ENCODE measurements at places on chromosomes 5 and 9. TPM values are rescaled to one million over a fixed set of nuclear protein-coding genes. Genes with fewer than 3 reads are reported as not detected.

DNA sequence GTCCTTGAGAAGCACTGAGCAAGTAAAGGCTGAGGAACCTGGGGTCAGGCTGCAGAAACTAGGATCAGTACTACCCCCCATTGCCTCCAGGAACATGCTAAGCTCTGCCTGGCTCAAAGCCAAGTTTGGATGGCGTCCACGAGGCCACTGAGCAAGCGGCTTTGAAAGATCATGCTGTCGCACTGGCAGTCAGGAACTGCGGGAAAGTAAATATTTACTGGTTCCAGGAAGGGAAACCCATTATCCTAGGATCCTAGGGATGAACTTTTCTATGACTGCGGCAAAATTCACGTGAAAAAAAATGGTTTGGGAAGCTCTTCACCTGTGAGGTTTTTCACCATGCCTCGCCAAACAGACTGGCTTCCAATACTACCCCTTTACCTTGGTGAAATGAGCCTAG lies 75.3 kb upstream of the PJA2 start:
- H3K4me1 ChIP-seq: no peaks in the 10 kb centered on the region
- H3K36me3 ChIP-seq: no peaks in the 10 kb centered on the region
- peak; percentile 61 for DNase-seq
- no peaks in the 10 kb centered on the region for H3K27me3 ChIP-seq

DNA sequence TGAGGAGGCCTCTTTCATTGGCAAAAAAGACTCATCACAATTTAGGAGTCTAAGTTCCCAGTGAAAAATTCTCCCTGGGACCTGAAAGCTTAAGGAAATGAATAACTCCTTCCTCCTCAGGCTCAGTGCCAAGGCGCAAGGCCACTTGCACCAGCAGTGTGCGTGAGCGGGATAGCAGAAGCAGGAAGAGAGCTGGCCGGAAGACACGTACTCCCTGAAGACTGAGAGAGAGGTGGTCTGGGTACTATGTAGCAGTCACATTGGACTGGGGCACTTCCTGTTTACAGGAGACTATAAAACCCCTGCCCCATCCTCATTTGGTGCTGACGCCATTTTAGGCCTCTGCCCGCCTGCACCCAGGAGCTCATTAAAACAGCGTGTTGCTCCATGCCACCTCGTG lies 66.3 kb upstream of the IL33 start:
- DNase-seq: no peak
- no peaks in the 10 kb centered on the region for H3K4me1 ChIP-seq
- no peaks in the 10 kb centered on the region for H3K27me3 ChIP-seq
- no peak overlapping the region for H3K27ac ChIP-seq
- H3K36me3 ChIP-seq: no peaks in the 10 kb centered on the region

Gene OR1J2
- total RNA-seq: not detected

Gene LCN15
- not detected for total RNA-seq

DNA sequence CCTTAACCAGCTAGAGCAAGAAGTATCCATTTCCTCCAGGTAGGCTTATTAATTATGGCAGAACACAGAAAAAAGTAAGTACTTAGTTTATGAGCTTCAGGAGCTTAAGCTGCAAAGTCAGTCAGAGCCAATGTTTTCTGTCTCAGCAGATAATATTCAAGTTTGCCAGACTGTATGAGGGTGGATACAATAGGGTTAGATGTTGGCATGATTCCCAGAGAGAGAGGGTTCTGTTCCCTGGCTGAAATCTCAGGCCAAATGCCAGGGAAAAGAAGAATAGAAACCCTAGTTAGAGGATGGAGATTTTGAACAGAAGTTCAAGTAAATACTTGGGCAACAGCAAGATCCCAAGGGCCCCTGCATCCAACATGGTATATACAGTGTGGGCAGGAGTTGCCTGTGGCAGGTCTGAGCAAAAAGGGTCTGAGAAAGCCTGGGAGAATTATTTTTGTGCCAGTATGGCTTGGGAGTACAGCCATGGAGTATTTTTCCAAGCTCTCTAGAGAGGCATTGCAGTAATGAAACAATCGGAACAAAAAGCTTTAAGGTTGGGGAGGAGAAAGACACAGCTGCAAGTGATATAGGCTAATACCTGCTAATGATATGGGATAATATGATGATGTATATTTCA lies 31.0 kb upstream of the ISOC1 start:
- H3K27ac ChIP-seq: no peak overlapping the region
- H3K4me1 ChIP-seq: no peaks in the 10 kb centered on the region
- no peak for DNase-seq
